ENCODE measurements at places on chromosomes 3 and 15. TPM values are rescaled to one million over a fixed set of nuclear protein-coding genes. Genes with fewer than 3 reads are reported as not detected.

COL8A1 gene
- total RNA-seq, result not detected

OCA2 gene
- total RNA-seq, result not detected

HTR3E gene
- not detected for total RNA-seq

POU1F1 gene
- total RNA-seq, result not detected

TAGLN3 gene
- 0.91 TPM for total RNA-seq

MON1A gene
- total RNA-seq, result 8.8 TPM

ARHGEF26 gene
- 6.3 TPM for total RNA-seq

RBPMS2 gene
- not detected for total RNA-seq

DNA sequence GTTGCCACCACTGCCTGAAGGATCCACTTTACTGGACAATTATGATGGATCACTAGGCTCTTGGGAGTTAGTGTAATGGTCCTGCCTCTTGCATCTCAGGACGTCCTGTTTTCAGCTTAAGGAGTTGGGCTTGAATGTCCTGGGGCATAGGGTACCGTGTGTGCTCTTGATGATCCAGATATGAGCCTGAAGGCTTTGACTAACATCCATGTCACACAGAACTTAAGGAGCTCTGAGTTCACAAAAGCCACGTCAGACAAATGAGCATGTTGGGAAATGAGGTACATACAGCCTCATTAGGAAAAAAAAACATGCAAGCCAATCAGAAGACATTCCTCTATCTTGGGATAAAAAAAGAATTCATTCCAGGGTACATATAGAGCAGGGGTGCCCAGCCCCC lies 40.8 kb downstream of the CA12 start:
- no peak overlapping the region for H3K27ac ChIP-seq
- H3K36me3 ChIP-seq, result no peaks in the 10 kb centered on the region
- H3K27me3 ChIP-seq, result peaks cover 10% of the 10 kb centered on the region

DNA sequence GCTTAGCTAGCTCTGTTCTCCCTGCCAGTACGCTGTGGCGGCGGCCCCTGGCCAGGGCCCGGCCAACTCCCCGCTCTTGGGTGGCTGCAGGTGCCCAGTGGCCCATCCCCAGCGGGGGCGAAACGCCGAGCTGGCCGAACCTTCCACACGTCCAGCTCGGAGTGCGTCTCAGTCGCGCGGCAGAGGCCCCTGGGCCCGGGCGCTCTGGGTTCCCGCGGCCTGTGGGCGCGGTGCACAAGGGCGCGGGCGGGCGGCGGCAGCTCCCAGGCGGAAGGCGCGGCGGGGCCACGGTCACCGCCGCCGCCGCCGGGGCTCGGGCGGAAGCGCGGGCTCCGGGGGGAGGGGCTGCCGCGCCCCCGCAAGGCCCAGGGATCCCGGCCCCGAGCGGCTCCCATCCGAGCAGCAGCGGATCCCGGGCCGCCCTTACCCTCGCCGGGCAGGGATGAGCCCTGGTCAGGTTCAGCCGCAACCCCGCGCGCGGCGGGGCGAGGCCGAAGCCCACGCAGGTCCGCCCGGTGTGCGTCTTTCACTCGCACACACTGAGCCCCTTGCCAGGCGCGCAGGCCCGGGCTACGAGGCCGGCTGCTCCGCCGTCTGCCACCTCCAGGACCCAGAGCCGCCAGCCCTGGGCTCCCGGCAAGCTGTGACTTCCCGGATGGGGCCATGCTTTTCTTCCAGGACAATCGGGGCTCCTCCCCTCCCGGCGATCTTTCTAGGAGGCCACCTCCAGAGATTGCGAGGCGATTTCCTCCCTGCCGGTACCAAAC lies 54.2 kb downstream of the CCDC54 start:
- DNase-seq, result no peak
- H3K4me3 ChIP-seq, result peak overlapping the region; percentile 63
- no peak overlapping the region for H3K27ac ChIP-seq
- H3K36me3 ChIP-seq, result no peaks in the 10 kb centered on the region
- peaks cover 25% of the 10 kb centered on the region for H3K27me3 ChIP-seq

GRCh38 chr3:105401691-105402149 lies 35.0 kb downstream of the ALCAM start:
- H3K27me3 ChIP-seq, result no peaks in the 10 kb centered on the region
- H3K36me3 ChIP-seq, result peaks cover 1% of the 10 kb centered on the region
- no peak overlapping the region for H3K27ac ChIP-seq
- H3K4me1 ChIP-seq, result peaks cover 27% of the 10 kb centered on the region
- no peak overlapping the region for H3K4me3 ChIP-seq
- no peak for DNase-seq

DNA sequence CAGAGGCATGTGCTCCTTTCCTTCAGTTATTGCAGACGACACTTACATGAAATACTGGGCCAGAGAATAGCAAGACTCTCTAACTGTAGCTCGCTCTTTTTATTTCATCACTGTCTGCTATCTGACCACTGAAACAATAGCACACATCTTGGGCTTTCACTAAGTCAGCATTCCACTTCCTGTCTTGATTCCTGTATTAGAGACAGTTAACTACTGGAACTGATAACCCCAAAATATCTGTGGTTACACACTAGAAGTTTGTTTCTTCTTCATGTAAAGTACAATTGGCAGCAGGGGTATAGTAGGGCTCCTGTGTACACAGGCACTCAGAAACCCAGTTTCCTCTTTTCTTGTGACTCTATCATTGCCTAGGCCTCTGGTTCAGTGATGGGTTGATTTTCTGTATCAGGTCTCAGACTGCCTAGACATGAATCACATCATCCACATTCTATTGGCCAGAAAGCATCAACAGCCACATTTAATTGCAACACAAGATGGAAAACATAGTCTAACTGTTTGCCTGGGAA lies 230.2 kb upstream of the CD96 start:
- DNase-seq, result no peak
- no peaks in the 10 kb centered on the region for H3K4me1 ChIP-seq
- H3K27ac ChIP-seq, result no peak overlapping the region
- H3K36me3 ChIP-seq, result no peaks in the 10 kb centered on the region
- H3K27me3 ChIP-seq, result no peaks in the 10 kb centered on the region

DNA sequence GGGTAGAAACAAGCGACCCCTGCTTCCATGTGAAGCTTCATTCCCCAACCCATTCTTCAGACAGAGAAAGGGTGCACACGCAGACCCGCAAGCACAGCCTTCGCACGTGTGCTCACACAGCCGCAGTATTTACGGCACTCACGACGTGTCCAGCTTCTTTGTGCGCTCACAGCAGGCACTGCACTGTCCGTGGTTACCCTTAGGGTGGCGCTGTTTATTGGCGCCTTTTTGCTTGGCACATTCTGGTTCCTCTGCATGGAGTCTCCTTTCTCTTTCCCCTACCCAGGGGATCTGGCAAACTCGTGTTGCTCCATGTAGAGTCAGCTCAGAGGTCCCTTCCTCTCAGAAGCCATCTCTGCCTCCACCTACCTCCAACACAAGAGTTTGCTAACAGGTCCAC lies 115.1 kb downstream of the SLCO3A1 start:
- H3K4me1 ChIP-seq, result no peaks in the 10 kb centered on the region
- H3K36me3 ChIP-seq, result no peaks in the 10 kb centered on the region
- no peak overlapping the region for H3K27ac ChIP-seq
- H3K27me3 ChIP-seq, result no peaks in the 10 kb centered on the region

GRCh38 chr3:119700269-119700919 lies 2.4 kb upstream of the CFAP91 start:
- peak; percentile 3 for DNase-seq
- no peak overlapping the region for H3K27ac ChIP-seq
- no peaks in the 10 kb centered on the region for H3K27me3 ChIP-seq
- H3K4me3 ChIP-seq, result no peak overlapping the region
- H3K4me1 ChIP-seq, result peaks cover 11% of the 10 kb centered on the region

DNA sequence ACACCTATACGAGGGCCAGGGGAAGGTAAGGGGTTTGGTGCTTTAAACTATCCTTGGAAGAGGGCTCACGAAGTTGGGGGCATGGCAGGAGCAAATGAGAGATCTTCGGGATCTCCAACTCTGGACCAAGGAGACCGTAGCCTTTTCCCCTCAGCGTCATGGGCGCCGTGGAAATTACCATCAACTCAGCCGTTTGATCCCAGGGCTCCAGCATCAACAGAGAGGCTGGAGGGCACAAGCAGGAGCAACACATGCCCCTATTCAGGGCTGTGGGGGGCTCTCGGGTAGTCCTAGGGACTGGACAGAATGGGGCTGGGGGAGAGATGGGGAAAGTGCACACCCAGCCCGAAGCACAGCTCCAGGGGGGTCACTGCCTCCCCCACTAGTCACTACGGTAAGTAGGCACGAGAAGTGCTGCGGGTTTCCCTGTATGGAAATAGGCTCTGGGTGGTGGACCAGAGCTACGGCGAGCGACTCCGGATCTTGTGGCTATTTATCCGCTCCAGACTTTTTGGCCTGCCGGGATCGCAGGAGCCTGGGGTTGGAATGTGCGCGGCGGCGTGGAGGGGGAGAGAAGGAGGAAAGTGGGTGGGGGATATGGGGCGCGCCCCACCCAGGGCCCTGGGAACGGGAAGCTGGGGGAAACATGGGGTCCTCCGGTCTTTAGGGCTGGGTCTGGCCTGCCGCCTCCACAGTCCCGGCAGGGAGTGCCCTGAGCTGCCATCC lies 539 bp upstream of the LAMB2 start:
- peak; percentile 80 for DNase-seq
- H3K27me3 ChIP-seq, result no peaks in the 10 kb centered on the region
- peaks cover 5% of the 10 kb centered on the region for H3K36me3 ChIP-seq
- peak overlapping the region; percentile 78 for H3K4me3 ChIP-seq

- no peak for DNase-seq
- no peaks in the 10 kb centered on the region for H3K27me3 ChIP-seq
- H3K4me3 ChIP-seq, result no peak overlapping the region
- H3K36me3 ChIP-seq, result peaks cover 46% of the 10 kb centered on the region
- no peak overlapping the region for H3K27ac ChIP-seq
Measured at GRCh38 chr15:55179141-55179540, 17.6 kb downstream of the RSL24D1 start.

- no peak overlapping the region for H3K27ac ChIP-seq
- no peak overlapping the region for H3K4me3 ChIP-seq
- H3K4me1 ChIP-seq, result no peaks in the 10 kb centered on the region
- H3K36me3 ChIP-seq, result no peaks in the 10 kb centered on the region
- DNase-seq, result no peak
Measured at GRCh38 chr3:116145613-116146012, 299.7 kb downstream of the LSAMP start.

DNA sequence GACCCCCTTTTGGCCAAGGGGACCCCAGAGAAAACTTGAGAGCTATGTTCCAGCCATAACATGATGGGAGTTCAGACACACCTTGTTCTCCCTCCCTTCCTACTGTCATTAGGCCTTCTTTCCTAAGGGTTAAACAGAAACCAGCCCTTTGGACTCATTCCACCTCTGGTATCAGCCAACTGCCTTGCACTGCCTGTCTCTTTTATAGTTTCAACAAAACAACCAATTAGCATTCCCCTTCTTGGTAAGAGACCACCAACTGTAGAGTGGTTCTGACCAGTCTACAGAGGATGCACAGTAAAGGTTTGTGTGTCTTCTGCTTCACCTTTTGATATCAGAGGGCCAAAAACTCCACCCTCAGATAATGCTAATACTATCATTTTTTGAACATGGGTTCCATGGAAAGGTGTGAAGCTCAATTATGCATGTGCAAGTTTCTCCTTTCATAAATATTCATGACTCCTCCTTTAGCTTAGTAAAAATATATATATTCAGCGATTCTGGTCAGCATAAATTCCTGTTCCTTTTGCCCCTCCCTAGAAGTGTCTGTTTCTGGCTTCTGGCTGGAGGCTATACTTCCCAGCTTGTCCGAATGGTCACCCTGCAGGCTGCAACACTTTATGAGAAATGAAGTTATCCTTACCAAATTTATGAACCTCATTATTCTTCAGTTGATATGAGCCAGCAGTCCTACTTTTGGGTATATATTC lies 55.9 kb downstream of the SERP1 start:
- DNase-seq, result no peak
- no peak overlapping the region for H3K27ac ChIP-seq
- no peaks in the 10 kb centered on the region for H3K36me3 ChIP-seq
- H3K27me3 ChIP-seq, result no peaks in the 10 kb centered on the region

- no peak for DNase-seq
- no peaks in the 10 kb centered on the region for H3K4me1 ChIP-seq
- H3K4me3 ChIP-seq, result no peak overlapping the region
- H3K36me3 ChIP-seq, result no peaks in the 10 kb centered on the region
- H3K27ac ChIP-seq, result no peak overlapping the region
Measured at GRCh38 chr15:32098033-32098432, 67.7 kb downstream of the CHRNA7 start.

GRCh38 chr15:44735482-44736180 lies 697 bp upstream of the TRIM69 start:
- H3K27ac ChIP-seq, result no peak overlapping the region
- DNase-seq, result no peak
- no peaks in the 10 kb centered on the region for H3K4me1 ChIP-seq

GRCh38 chr3:157858821-157859220 lies 247.4 kb downstream of the SHOX2 start:
- no peaks in the 10 kb centered on the region for H3K4me1 ChIP-seq
- no peaks in the 10 kb centered on the region for H3K27me3 ChIP-seq
- no peak overlapping the region for H3K27ac ChIP-seq
- no peak for DNase-seq
- no peak overlapping the region for H3K4me3 ChIP-seq
- no peaks in the 10 kb centered on the region for H3K36me3 ChIP-seq

DNA sequence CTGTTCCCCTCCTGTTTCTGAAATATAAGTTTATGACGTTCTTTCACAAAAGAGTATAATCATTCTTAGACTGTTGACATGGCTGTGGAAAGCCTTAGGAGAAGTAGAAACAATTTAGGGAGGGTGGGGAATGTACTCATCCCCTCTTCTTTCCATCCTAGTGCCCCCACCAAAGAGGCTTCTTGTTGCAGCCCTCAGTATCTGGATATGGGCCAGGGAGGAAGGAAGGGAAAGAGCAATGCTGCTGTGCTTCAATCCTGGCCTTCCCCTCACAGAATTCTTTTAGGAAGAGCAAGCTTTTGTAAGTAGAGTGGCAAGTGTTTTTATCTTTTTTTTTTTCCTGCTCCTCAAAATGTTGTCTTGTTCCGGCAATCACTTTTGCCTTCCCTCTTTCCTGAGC lies 1.7 kb downstream of the INAFM2 start:
- H3K27ac ChIP-seq, result no peak overlapping the region
- peaks cover 4% of the 10 kb centered on the region for H3K27me3 ChIP-seq
- no peak for DNase-seq
- H3K36me3 ChIP-seq, result no peaks in the 10 kb centered on the region
- H3K4me3 ChIP-seq, result no peak overlapping the region

- H3K27me3 ChIP-seq, result no peaks in the 10 kb centered on the region
- H3K27ac ChIP-seq, result no peak overlapping the region
- H3K4me3 ChIP-seq, result no peak overlapping the region
- DNase-seq, result no peak
Measured at GRCh38 chr3:143910756-143911155, 60.9 kb upstream of the DIPK2A start.

GRCh38 chr3:192212335-192212734 lies 515.0 kb downstream of the FGF12 start:
- no peaks in the 10 kb centered on the region for H3K4me1 ChIP-seq
- H3K36me3 ChIP-seq, result no peaks in the 10 kb centered on the region
- no peak overlapping the region for H3K27ac ChIP-seq
- H3K27me3 ChIP-seq, result no peaks in the 10 kb centered on the region
- no peak overlapping the region for H3K4me3 ChIP-seq

Data from HepG2 (cell line).